Transverse colon (tissue), 4 donors: ENCODE measurements at places on chromosomes 6 and 20. TPM values are rescaled to one million over a fixed set of nuclear protein-coding genes. Genes with fewer than 3 reads are reported as not detected.

Gene CFAP206
- not detected for total RNA-seq

DNA sequence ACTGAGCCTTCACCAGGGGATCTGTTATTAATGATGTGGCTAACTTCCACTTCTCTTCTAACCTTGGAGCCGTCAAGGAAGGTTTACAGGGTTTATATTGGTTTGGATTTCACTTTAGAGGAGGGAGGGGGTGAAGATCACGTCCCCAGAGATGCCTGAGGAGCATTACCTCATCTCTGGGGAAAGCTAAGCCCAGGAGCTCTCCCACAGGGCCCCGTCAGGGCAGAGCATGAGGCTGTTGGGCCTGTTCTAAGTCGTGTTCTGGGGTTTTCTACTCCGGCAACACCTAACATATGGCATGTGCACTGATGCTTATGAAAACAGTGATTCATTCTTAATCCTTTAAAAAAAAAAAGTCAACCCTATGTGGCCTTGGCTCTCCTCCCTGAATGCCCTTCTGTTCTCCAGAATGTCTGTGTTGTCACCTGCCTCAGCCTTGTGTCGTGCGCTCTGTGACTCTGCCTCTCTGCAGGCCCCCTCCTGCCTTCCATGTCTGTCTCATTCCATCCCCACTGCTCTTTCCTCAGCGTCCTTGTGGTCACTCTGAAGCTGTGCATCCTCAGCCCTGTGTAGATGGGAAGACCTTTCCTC lies 97.4 kb upstream of the JARID2 start:
- H3K4me1 ChIP-seq = no peaks in the 10 kb centered on the region
- no peak for DNase-seq
- no peak overlapping the region for H3K4me3 ChIP-seq
- H3K27me3 ChIP-seq = no peaks in the 10 kb centered on the region

- no peak overlapping the region for H3K4me3 ChIP-seq
- no peak overlapping the region for H3K27ac ChIP-seq
- DNase-seq = no peak
- H3K27me3 ChIP-seq = no peaks in the 10 kb centered on the region
Measured at GRCh38 chr20:17628101-17628841, 53.8 kb downstream of the RRBP1 start.

Gene LGSN
- total RNA-seq = not detected

DNA sequence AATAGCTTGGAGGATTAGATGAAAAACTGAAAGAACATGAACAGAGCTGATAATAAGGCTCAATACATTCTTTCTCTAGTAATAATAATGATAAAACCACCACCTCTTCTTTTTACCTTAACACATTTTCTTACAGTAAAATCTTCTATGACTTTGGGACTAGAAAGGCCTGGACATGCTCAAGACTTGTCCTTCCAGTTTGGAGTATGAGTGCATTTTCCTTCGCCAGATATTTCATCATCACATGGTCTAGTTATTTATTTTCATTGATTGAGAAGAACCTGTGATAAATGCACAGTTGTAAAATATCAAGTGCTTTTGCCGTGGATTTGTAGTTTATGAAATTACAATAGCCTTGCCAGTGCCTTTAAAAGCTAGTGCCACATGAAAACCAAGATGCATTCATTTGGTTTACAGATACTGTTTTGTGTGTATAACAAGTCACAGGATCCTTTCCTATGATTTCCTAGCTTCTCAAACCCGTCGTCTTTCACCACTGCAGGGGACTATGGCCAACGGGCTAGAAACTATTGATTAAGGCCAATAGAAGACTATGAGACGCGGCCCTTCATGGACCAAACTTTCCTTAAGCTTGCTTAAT lies 200.2 kb upstream of the ZNF217 start:
- H3K27ac ChIP-seq = no peak overlapping the region
- no peak overlapping the region for H3K4me3 ChIP-seq
- no peak for DNase-seq
- no peaks in the 10 kb centered on the region for H3K4me1 ChIP-seq
- H3K27me3 ChIP-seq = no peaks in the 10 kb centered on the region
- no peaks in the 10 kb centered on the region for H3K36me3 ChIP-seq

Gene MYLK4
- 0.60 TPM for total RNA-seq

- H3K36me3 ChIP-seq = no peaks in the 10 kb centered on the region
- no peak for DNase-seq
- no peak overlapping the region for H3K4me3 ChIP-seq
Measured at GRCh38 chr6:98525860-98526259, 308.5 kb upstream of the POU3F2 start.

DNA sequence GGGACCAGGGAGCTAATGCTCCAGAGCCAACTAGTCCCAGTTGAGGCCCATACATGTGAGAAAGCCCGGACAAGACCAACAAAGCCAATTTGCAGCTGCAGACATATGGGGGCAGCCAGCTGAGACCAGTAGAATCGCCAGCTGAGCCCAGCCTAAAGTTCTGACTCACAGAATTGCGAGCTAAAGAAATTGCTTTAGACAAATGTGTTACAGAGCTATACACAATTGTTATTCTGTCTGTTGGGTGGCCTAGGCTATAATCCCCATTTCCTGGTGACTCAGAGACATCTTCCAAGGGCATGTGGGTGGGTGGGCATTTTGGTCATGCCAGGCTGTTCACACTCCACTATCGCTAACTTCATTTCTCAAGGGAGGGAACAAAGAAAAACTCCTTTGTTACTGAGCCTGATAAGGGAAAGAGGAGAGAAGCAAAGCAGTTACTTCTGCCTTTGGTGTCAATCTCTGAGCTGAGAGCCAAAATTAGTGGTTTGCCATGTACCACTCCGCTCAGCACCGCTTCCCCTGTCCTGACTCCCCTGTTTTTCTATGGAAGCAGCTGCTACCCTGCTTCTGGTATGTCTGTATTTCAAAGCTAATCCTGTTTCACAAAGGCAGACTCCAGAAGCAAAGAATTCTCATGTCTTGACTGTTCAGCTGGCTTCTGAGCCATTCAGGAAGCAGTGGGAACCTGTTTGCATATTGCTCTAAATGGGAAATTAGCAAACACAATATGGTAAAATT lies 26.1 kb downstream of the SCP2D1 start:
- no peak overlapping the region for H3K27ac ChIP-seq
- no peaks in the 10 kb centered on the region for H3K4me1 ChIP-seq
- H3K4me3 ChIP-seq = no peak overlapping the region
- no peaks in the 10 kb centered on the region for H3K36me3 ChIP-seq

DNA sequence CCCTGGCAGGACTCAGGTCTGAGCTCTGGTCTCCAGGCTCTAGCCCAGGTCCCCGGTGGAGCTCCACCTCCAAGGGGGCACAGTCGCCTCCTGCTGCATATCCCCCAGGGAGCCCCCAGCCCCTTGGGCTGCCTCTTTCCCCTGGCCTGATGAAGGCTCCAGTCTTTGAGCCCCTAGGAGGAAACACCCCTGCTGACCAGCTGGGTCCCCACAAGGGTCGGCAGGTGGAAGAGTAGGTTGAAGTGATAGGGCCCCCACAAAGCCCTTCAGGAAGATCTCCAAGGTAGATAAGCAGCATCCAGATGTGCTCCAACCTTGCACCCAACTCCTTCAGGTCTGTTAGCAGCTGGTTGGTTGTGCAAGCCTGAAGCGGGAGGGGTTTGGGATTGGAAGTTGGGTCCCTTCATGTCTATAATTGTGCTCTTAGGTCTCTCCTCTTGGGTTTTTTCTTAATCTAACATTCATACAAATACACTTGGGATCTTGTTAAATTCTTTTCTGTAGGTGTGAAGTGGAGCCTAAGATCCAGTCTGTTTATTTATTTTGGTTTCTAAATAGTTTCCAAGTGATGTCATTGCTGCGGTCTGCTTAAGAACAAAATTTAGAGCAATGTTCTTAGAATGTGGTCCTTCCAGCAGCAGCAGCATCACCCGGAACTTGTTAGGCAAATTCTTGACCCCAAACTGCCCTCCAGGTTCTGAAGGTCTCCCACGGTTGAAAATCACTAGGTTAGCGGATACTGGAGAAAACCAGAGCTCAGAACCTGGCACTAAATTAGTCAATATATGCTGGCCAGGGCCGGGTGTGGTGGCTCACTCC lies 5.1 kb downstream of the UBE2C start:
- DNase-seq = no peak
- no peak overlapping the region for H3K4me3 ChIP-seq
- H3K27ac ChIP-seq = no peak overlapping the region
- H3K27me3 ChIP-seq = no peaks in the 10 kb centered on the region
- no peaks in the 10 kb centered on the region for H3K36me3 ChIP-seq
- peaks cover 19% of the 10 kb centered on the region for H3K4me1 ChIP-seq

GRCh38 chr6:97081010-97081590 lies 156.6 kb downstream of the KLHL32 start:
- no peaks in the 10 kb centered on the region for H3K4me1 ChIP-seq
- H3K4me3 ChIP-seq = no peak overlapping the region
- no peaks in the 10 kb centered on the region for H3K36me3 ChIP-seq
- H3K27ac ChIP-seq = no peak overlapping the region
- DNase-seq = no peak

DNA sequence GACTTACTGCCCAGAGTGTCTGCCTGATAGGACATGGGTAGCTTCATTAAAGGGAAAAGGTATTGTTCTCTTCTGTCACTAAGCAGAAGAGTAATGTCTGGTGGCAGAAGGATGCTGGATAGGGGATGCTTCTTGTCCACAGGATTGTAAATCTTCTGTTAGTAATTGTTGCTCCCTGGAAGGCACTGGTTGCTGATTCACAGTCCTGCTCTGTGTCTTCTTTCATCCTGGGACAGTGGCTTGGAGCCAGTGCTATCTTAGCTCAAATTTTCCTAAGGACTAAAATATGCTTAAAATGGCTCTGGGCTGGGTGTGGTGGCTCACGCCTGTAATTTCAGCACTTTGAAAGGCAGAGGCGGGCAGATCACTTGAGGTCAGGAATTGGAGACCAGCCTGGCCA lies 48.0 kb downstream of the SYTL3 start:
- H3K36me3 ChIP-seq = no peaks in the 10 kb centered on the region
- H3K27me3 ChIP-seq = no peaks in the 10 kb centered on the region
- no peaks in the 10 kb centered on the region for H3K4me1 ChIP-seq
- H3K4me3 ChIP-seq = no peak overlapping the region
- no peak for DNase-seq

Gene PRKN
- 9.5 TPM for total RNA-seq

GRCh38 chr6:149330133-149330532 lies 12.6 kb downstream of the TAB2 start:
- H3K4me3 ChIP-seq = no peak overlapping the region
- H3K4me1 ChIP-seq = peaks cover 9% of the 10 kb centered on the region
- no peak for DNase-seq

Gene STK35
- total RNA-seq = 22.4 TPM

- H3K27ac ChIP-seq = no peak overlapping the region
- no peak overlapping the region for H3K4me3 ChIP-seq
- no peaks in the 10 kb centered on the region for H3K27me3 ChIP-seq
- H3K4me1 ChIP-seq = no peaks in the 10 kb centered on the region
Measured at GRCh38 chr6:116287689-116288282, 8.1 kb upstream of the TSPYL1 start.
